ENCODE measurements at places on chromosomes 5 and 9. TPM values are rescaled to one million over a fixed set of nuclear protein-coding genes. Genes with fewer than 3 reads are reported as not detected.

The SH3GL2 gene
- 8.0 TPM for polyA plus RNA-seq

DNA sequence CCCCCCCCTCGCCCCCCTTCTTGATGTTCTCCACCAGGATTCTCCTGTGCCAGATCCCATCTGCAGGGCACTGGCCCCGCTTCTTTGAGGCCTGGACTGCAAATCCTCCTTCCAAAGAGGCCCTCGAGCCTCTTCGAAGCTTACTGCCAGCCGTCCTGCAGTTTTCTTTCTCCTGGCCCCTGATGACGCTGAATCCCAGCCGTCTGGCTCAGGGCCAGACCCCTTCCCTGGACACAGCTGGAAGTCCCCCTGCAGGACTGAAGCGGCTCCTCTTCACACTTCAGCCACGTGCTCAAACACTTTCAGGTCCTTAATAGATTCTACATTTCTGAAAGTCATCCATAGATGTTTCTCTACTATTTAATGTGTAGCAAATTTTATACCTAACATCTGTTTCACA lies 121.5 kb downstream of the EHMT1 start:
- H3K4me1 ChIP-seq = peaks cover 12% of the 10 kb centered on the region
- no peak overlapping the region for H3K4me3 ChIP-seq
- no peaks in the 10 kb centered on the region for H3K27me3 ChIP-seq
- H3K36me3 ChIP-seq = peaks cover 16% of the 10 kb centered on the region

DNA sequence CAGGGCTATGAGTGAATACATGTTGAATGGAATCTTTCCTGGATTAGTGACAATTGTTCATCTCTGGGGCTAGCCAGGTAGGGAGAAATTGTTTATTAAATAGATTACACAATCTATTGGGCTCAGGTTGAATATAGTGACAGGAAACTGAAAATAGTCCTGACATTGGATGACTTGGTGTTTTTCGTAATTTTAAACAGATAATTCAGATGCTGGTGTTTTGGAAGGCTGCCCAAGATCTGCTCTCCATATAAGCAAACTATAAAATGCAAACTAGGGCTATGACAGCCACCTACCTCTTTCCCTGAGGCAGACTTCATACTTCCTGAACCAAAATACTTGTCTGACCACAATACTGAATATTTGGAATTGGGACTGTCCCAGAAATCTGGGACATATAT lies 99.1 kb downstream of the ENC1 start:
- H3K36me3 ChIP-seq = no peaks in the 10 kb centered on the region
- H3K4me1 ChIP-seq = peaks cover 73% of the 10 kb centered on the region
- no peak overlapping the region for H3K27ac ChIP-seq
- DNase-seq = no peak
- no peaks in the 10 kb centered on the region for H3K27me3 ChIP-seq
- H3K4me3 ChIP-seq = no peak overlapping the region

DNA sequence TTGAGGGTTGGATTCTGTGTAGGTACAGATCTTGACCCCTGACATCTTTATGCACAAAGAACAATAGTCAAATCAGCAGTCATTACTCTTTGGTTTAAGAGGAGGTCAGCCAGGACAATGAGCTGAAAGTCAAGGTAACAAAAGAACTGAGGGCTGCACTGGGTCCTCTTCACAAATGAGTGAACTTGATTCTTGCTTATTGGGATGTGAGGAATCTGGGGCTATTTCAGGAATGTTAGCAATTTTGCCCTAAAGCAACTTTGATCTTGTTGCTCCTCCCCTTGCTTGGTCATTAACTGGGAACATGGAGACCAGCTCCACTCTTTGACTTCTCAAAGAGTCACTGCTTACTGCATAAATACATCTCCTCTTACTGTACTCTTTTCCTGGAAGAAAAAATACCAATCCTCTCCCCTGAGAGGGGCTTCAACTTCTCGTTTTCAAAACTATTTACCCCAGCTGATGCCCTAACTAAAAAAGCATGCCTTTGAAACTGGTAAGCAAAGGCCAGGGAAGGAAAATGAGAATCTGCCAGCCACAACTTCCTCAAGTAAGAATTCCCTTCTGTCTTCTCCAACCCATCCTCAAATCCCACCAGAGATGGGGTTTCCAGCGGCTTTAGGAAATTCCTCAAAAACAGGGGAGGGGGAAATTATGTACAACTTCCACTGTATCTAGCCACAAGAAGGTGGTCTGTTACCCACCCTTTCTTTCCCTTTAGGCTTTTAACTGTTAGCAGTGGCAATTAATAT lies 368.3 kb downstream of the ENC1 start:
- no peak overlapping the region for H3K4me3 ChIP-seq
- H3K27ac ChIP-seq = no peak overlapping the region
- H3K4me1 ChIP-seq = no peaks in the 10 kb centered on the region
- H3K36me3 ChIP-seq = no peaks in the 10 kb centered on the region

DNA sequence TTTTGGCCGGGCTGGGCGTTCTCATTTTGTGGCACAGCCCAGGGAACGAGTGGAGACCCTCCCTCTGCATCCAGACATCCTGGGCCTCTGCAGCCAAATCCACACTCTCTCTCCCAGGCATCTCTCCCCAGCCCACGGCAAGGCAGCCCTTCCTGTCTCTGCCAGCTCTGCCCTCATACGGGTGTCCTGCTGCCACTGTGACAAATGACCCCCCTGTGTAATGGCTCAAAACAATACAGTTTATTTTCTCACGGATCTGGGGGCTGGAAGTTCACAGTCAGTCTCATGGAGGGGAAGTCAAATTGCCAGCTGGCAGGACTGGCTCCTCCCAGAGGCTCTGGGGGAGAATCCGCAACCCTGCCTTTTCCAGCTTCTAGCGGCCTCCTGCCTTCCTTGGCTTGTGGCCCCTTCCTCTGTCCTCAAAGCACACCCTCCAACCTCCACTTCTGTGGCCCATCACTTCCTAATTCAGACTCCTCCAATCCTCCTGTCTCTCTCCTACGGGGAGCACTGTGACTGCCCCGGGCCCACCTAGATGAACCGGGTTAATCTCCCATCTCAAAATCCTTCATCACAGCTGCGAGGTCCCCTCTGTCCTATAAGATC lies 70.2 kb upstream of the COL5A1 start:
- no peaks in the 10 kb centered on the region for H3K36me3 ChIP-seq
- no peak overlapping the region for H3K4me3 ChIP-seq
- no peak overlapping the region for H3K27ac ChIP-seq

GRCh38 chr9:122031157-122031556 lies 62.0 kb downstream of the TTLL11 start:
- H3K4me1 ChIP-seq = no peaks in the 10 kb centered on the region
- no peak for DNase-seq
- no peaks in the 10 kb centered on the region for H3K27me3 ChIP-seq
- no peak overlapping the region for H3K4me3 ChIP-seq
- H3K36me3 ChIP-seq = peaks cover 18% of the 10 kb centered on the region
- H3K27ac ChIP-seq = no peak overlapping the region

All from stomach (tissue), 19 donors.